ENCODE measurements at places on chromosomes 16 and 17.

GRCh38 chr16:80994451-80994850 lies 12.2 kb downstream of the CMC2 start:
- no peak for DNase-seq

GRCh38 chr16:56309008-56309407 lies 116.3 kb downstream of the AMFR start:
- no peak for DNase-seq

- DNase-seq, result no peak
Observed at GRCh38 chr17:41452281-41452680, 11.5 kb upstream of the KRT38 start.

DNA sequence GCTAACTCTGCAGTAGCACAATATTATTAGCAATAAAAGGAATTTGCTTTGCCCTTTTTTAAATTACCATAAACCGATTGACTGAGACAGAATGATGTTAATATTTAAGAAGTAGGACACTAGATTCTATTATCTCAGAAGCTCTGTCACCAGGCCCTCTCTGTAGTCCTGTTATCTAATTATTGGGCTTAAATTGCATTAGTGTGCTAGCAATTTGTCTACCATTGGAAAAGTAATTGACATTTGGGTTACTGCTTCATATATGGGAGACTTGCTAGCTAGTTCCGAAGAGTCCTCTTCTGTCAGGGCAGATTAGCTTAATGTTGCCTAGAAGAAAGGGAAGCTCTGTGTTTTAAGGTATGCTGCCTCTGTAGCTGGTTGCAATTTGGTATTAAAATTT lies 1107.3 kb upstream of the EEF2KMT start:
- no peak for DNase-seq

GRCh38 chr17:76382351-76382802 lies 2.0 kb upstream of the SPHK1 start:
- DNase-seq, result no peak

- no peak for DNase-seq
Observed at GRCh38 chr17:7027335-7027734, 4.5 kb downstream of the BCL6B start.

DNA sequence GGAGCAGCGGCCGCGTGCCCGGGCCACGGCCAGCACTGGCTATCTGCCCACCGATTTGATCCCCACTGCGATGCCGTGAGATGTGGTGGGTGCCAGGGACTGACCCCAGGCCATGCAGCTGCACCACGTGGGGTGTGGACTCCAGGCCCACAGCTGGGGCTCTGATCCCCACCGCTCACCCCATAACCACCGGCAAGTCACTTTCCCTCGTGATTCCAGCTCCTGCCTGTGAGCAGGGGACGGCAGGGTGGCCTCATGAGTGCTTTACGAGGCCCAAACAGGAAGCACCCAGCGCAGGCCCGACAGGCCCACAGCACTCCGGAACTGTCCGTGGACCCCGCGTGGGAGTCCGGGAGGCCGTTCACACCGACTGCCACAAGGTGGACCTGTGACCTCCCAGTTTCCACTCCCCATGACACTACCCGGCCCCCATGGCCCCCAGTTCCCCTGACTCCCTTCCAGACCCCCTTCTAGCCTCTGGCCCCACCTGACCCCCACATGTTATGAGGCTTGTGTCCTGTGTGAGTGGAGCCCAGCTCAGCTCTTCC lies 616 bp downstream of the PTX4 start:
- no peak for DNase-seq

- DNase-seq, result no peak
Observed at GRCh38 chr16:71514476-71514875, 11.8 kb upstream of the CHST4 start.

DNA sequence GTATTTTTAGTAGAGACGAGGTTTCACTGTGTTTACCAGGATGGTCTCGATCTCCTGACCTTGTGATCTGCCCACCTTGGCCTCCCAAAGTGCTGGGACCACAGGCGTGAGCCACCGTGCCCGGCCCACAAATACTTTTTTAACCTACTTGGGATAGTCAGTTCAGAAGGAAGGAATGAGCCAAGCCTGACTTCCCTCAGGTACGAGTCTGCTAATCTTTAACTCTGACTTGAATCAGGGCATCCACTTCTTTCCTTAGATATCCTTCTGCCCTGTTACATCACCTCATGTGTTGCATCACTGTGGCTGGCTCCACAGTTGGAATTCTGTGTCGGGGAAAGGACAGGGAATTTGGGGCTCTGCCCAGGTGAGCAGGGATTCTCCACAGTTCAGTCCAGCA lies 120.8 kb downstream of the MSI2 start:
- no peak for DNase-seq

DNA sequence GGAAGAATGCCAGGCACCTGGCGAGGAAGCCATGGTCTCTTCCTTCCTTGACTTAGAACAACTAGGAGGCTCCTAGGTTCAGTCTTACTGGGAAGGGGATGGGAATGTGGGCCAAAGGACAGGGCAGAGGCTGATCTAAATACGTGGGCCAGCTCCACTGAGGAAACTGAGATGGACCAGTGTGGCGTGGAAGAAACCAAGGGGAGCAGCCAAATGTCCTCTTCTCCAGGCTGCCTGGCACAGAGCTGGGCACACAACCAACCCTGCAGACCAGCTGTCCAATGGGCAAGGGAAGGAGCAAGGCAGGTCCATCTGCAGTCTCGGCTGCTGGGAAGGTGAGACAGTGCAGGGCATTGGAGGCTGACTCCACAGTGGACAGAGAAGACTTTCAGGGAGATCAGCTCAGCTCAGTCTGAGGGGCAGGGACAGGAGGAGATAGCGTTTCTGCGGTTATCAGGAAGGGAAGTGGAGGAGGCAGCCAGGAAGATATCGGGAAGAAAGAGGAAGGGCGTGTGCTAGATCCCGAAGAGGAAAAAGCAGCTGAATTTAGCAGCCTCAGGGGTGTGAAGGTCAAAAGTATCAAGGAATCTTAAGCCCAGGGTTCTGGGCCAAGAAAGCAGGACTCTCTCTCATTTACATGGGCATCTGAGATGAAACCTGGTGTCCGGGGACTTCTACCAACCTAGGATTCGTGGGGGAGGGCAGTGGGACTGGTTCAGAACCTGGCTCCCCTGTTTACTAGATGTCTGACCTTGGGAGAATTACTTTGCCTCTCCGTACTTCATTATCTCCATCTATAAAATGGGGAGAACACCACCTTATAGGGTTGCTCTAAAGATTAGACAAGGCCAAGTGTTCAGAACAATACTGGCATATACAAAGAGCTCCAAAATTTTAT lies 1.8 kb downstream of the KIFC3 start:
- DNase-seq, result no peak

- peak; percentile 54 for DNase-seq
Observed at GRCh38 chr16:59046335-59046734, 312.2 kb upstream of the GOT2 start.

DNA sequence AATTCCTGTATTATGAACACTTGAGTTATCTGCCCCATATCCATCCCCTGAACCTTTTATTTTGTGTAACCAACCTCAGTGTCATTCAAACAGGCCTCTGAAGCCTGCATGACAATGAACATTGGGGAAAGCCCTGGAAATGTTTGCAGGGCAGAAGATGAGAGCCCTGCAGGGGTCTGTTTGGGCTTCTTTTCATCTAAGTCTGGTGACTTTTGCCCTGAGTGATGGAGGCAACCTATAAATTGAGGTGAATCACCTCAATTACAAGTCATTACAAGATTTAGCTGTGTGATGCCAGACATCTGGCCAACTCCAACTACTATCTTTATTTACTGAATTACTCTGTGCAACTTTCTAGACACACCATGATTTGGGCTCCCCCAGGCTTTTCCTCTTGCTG lies 189.2 kb downstream of the MAF start:
- no peak for DNase-seq

DNA sequence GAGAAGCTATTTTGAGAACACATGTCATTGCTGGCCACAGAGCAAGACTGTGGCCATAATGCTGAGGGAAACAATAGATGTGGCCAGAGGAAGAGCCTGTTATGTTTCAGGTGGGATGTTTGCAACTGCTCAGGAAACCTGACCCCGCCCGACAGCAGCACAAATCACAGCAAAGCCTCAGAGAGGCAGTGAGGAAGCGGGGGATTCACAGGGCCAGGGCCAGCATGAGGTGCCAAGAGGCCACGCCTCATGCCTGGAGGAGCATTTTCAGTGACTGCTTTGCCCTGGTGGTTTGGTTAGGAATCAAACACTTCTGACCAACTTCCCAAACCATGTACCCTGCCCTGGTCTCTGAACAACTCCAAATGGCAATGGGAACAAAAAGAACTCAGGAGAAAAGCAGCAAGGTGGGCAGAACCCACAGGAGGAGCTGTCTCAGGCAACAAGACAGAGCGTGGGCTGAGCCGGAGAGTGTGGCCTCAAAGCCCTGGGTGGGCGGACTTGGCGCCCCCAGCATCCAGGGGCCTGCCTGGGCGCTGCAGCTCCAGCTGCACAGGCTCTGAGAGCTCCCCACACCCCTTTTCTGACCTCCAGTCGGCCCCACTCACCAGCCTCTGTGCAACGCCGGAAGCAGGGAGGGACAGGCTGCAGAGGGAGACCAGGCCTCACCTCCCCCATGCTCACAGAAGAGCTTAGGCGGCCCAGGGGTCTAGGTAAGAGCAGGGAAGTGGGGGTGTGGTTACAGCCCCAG lies 20.6 kb downstream of the HIC1 start:
- no peak for DNase-seq

- no peak for DNase-seq
Observed at GRCh38 chr17:5587438-5588032, 3.2 kb upstream of the NLRP1 start.

DNA sequence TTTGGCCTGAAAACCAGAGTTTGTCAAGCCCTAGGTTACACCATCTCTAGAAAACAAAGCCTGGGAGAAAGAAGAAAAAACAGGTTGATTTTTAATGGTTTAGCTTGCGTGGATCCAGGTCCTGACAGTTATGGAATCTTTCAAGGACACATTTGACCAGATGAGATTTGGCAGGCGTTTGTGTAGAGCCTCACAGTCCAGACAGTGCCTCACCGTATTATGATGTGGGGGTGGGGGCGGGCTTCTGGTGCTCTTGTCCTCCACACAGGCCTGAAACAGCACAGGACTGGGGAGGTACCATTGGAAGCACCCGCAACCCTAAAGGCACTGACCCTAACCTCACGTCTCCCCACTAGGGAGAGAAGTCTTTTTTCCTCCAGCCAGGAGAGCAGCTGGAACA lies 19.6 kb downstream of the MVP start:
- no peak for DNase-seq

DNA sequence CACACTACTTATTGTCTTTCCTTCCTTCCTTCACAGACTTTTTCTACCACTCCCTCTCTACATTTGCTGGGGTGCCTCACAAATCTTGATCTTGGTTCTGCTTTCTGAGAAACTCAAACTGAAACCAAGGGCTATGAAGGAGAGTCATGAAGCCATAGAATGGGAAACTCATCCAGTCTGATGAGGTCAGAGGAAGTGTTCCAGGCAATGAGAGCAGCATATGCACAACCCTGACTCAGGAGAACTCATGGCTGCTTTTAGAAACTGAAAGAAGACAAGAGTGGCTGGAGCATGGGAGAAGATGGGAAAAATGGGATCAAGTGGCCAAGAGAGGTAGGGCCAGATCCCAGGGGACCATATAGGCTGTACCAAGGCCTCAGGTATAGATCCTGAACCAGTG lies 130.0 kb upstream of the TOX3 start:
- DNase-seq, result no peak

DNA sequence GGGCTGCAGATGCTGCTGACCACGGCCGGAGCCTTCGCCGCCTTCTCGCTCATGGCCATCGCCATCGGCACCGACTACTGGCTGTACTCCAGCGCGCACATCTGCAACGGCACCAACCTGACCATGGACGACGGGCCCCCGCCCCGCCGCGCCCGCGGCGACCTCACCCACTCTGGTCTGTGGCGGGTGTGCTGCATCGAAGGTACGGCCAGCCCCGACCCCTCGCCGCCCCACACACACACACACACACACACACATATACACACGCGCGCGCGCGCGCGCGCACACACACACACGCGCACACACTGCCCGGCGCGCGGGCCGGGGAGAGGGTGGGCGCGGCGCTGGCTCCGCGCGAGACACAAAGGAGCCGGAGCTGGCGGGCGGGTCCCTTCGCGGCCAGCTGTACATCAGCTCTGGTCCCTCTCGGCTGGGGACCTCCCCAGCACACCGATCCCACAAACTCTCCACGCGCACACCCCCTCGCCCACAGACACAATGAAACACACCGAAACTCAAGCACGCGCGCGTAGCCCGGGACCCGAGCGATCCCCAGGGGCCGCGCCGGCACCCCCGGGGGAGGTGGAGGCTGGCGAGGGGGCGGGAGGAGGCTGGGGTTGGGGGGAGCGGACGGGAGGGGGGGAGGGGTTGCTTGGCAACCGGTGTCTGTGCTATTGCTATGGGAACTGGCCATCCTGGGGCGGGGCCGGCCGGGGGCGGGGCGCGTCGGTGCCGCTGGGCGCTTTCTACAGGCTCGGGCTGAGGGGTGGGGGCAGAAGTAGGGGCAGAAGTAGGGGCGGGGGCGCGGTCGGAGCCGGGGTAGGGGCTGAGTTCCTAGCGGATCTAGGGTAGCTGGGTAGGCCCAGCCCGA lies 658 bp downstream of the CACNG4 start:
- DNase-seq, result no peak

DNA sequence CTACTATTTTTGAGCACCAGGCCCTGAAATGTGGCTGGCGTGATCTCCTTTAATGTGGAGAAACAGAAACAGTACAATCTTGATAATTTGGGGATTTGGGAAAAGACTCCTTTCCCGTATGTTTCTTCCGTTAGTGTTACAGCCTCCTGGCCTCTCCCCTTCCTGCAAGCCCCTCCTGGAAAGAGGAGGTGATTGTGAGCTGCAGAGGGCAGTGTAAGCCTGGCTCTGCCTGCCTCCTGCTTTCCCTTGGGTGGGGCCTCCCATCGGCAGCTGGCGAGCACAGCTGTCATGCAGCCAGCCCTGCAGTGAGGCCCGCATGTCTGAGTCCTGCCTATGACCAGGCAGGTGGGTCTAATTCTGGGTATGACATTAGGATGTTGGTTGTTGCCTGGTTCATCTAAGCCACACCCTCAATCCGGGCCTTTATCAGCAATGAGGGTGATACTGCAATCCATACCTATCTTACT lies 48.7 kb upstream of the WSB1 start:
- DNase-seq, result no peak

- no peak for DNase-seq
Observed at GRCh38 chr16:11140466-11140865, 115.5 kb downstream of the SOCS1 start.

GRCh38 chr17:81068411-81069134 lies 33.6 kb downstream of the BAIAP2 start:
- DNase-seq, result no peak

- no peak for DNase-seq
Observed at GRCh38 chr16:89319886-89320781, 102.6 kb downstream of the ZNF778 start.

- no peak for DNase-seq
Observed at GRCh38 chr17:68599091-68599490, 2.1 kb downstream of the FAM20A start.

- DNase-seq, result no peak
Observed at GRCh38 chr16:66947302-66948065, 12.2 kb downstream of the CES2 start.

GRCh38 chr17:34776456-34777443 lies 184.5 kb downstream of the CCT6B start:
- no peak for DNase-seq
